Activated CD8-positive, alpha-beta T cell treated with anti-CD3 and anti-CD28 coated beads for 36 hours (primary cell): ENCODE measurements at places on chromosomes 1 and 21.
A peak's percentile ranks its signal among the peaks of the same experiment; 100 is the strongest.

DNA sequence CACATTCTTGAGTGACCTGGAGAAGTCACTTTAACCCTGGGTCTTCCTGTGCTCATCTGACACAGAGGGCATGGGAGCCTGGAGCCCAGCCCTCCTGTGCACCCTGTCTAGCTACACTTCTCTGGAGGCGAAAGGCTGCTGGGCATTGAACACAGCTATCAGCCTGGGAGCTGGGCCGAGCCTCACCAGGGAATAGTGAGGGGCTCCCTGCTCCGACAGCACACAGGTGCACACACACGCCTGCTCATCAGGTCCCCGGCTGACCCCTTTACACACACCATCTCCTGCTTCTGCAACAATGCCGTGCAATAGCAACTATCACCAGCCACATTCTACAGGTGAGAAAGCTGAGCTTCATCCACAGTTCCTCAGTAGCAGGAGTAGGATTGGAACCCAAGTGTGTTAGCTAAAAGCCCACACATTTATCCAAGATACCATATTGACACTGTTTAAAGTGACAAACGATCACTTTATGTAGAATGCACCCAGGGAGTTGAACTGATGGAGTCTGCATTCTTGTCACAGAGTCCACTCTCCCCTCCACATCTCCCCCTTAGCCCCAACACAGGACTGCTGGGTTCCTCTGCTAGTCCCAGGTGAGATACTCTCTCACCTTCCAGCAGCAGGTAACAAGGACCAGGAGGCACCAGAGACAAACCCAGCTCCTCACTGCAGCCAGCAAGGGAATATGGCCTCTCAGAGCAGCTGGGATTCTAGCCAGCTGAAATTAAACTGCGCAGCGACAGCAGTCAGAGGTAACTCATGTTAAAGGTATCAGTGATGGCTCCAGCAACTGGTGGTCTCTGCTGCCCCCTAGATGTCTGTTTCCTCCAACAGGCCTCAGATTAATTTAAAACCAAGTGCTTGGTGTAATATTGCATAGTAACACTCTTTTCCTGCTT, 18.3 kb upstream of the CAPN8 start:
- peak; percentile 81 for DNase-seq

DNA sequence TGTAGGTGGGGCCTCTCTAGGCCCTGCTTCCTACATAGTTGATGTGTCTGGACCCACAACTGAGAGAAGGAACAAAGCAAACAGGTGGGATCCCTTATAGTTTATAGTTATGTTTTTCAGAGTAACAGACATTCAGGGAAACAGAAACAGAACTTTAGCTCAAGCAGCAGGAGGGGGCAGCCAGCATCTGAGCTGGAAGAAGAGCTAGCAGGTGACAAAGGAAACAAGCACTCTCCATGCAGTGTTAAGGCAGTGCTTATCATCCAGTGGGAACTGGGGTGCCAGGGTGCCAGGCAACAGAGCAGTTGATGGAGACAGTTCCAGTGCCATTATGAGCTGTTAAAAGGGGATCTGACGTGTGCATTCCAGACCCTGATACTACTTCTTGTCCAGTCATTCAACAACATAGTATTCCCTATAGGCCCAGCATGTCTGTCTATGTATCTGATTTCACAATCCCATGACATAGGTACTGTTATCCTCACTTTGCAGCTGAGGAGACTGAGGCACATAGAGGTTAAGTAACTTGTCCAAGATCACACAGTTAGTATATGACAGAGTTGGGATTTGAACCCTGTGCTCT, 13.5 kb downstream of the HIVEP3 start:
- DNase-seq = no peak

DNA sequence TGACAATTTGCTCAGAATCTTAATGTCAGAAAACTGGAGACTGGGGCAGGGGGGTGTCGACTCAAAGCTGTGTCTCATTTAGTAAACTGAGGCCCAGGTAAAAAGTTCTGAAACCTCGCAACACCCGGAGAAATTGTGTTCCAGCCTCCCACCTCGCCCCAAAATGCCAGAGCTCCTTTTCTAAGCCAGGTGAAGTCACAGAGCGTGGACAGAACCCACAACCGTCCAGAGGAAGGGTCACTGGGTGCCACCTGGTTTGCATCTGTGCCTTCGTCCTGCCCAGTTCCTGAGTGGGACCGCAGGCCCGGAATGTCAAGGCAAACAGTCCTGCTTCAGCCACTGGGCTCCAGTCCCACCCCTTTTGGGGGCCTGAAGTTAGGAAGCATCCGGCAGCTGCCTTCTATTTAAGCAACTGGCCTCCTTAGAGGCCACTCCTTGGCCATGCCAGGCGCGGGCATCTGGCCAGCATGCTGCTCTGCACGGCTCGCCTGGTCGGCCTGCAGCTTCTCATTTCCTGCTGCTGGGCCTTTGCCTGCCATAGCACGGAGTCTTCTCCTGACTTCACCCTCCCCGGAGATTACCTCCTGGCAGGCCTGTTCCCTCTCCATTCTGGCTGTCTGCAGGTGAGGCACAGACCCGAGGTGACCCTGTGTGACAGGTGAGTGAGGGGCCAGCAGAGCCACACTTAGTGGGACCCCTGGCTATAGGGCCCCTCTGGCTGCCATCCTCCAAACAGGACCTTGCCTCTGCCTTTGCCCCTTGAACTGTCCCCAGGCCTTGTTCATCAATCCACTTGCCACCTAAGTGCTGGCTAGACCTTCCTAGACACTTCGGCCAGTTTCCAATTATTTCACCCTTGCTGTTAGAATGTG, at the start of gene TAS1R1:
TAS1R1 (plus strand) TSS at position 401 of the 872 bp plus-strand sequence; CDS start at position 468, 67 bp downstream.
- no peak for DNase-seq

DNA sequence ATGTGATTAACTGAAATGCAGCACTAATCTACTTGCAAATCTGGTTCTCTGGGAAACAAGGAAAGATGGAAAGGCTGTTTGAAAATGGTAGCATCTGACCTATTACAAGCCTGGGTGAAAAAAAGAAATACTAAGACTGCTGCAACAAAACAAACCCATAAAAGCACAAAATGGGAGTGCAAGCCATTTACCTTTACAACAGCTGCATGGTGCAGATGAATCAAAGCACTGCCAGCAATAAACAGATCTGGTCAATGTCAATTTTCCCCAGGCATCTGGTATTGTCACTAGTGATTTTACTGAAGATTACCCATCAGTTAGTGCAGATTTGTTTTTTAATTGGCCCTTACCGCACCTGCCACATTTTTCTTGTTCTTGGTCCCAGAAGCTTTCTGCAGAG, 1341.7 kb downstream of the PLA2G4A start:
- DNase-seq = no peak

DNA sequence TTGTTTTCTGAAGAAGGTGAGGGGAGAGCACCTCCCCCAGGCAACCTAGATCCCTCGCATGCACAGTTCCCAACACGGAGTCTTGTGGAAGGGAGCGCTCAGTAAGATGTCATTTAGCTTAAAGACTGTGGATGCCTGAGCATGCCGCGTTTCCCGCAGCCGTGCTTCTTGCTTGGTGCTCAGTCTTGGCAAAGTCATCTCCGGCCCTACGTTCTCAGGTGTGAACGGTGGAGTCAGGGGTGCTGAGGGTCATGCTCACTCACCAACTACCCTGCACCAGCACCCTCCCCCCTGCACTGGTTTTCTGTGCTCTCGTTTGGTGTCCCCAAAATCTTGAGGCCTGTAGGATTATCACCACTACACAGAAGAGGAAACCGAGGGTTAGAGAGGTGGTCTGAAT, 202.1 kb downstream of the RHOU start:
- no peak for DNase-seq

DNA sequence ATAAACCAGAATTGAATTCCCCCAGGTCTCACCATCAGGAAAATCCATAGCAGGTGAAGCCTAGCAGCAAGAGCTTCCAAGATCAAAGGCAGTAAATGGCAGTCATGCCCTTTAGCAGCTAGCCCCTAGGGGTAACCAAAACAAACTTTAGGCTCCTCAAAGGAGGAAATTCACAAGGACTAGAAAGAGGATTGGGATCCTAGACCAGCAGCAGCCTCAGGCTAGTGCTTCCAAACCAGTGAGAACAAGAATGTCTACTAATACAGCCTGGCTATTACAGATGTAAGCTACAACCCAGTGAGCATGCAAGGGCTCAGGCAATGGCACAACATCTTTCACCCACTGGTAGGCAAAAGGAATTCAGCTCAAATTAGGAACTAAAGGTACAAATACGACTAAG, 11.1 kb upstream of the RIMKLA start:
- no peak for DNase-seq

GRCh38 chr1:25442178-25442577, 11.5 kb downstream of the MACO1 start:
- DNase-seq = no peak

- no peak for DNase-seq
Measured at GRCh38 chr1:194975913-194976312, 1632.3 kb downstream of the KCNT2 start.

GRCh38 chr1:231986631-231987336, 360.2 kb downstream of the DISC1 start:
- DNase-seq = no peak

DNA sequence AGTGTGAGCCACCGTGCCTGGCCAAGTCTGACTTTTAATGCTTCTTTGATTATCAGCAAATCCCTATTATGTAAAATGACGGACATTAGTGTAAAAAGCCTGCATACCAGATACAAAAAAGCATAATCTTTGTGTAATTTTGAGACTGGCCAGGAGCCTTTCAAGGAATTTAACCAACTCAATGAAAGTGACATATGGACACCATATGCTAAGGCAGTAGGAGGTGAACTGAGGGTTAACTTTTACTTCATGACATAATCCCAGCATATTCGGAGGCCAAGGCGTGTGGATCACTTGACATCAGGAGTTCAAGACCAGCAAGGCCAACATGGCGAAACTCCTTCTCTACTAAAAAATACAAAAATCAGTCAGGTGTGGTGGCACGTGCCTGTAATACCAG, 94.6 kb downstream of the EIF4G3 start:
- no peak for DNase-seq

DNA sequence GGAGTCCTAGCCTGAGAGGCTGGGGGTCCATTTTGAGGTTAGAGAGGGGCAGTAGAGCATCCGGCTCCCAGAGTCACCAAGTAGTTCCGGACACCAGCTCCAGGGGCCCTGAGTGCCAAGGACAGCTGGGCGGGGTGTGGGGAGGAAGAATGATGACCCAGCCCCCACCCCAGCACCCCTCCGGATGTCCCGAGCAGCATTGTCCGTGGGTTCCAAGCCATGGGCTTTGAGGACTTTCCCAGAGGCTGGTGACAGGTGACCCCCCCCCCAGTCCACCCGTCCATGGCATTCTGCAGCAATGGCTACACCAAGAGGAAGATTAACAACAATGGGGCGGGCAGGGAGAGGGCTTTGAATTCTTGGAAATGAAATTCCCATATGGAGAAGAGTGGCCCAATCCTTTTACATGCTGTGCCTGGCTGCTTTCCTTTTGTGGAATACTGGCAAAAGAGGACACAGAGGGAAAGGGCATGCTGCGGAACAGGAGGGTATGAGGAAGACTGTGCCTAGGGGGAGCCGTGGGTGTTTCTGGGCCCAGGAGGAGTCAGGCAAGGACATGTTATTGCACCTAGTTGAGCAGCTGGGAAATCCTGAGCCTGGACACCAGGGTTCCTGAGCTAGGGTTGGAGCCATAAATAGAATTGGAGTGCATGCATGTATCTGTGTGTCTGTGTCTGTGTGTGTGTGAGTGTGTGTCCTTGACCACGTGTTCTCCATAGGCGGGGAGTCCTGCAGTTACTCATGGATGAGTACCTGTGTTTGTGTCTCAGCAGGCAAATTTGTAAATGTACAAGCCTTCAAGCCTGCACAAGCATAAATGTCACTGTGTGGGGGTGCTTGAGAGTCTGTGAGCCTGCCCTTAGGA, 956 bp downstream of the ATP1A2 start:
- DNase-seq = no peak

DNA sequence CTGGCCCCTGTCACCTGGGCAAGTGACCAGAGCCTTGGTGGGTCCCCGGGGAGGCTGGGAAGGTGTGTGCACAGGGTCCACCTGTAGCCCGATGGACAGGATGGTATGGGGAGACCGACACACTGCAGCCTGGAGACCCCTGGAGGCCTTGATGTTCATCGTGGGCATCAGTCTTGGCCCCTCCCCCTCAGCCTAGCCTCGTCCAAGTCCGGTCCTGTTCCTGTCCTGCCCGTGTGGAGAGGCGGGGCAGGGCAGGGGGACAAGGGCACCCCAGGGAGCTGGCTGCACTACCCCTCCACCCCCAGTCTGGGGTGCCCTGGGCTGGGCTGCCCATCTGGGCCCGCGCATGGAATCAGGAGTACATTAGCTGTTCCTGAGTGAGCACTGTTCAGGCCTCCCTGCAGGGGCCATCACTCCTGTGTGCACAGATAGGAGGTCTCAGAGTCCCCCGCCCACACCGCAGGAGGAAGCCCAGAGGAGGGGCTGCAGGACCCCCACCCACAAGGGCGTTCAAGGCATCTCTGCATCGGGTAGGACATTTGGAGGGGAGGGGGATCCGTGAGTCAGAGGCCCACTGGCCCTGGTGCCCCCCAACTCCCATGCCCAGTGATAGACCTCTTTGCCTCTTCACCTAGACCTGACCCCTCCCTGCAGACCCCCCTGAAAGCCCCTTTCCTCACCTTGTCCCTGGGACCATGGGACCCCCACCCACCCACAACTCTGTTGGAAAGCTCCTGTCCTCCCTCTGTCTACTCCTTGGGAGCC, 63.2 kb downstream of the WNT9A start:
- no peak for DNase-seq

GRCh38 chr1:229619002-229619401, 6.9 kb downstream of the TAF5L start:
- no peak for DNase-seq

- DNase-seq = peak; percentile 35
Measured at GRCh38 chr1:21344750-21345443, 54.6 kb upstream of the ECE1 start.

GRCh38 chr1:66712839-66713238, 39.4 kb upstream of the DYNLT5 start:
- DNase-seq = no peak

GRCh38 chr1:99456536-99456935, 189.4 kb upstream of the PALMD start:
- DNase-seq = no peak

DNA sequence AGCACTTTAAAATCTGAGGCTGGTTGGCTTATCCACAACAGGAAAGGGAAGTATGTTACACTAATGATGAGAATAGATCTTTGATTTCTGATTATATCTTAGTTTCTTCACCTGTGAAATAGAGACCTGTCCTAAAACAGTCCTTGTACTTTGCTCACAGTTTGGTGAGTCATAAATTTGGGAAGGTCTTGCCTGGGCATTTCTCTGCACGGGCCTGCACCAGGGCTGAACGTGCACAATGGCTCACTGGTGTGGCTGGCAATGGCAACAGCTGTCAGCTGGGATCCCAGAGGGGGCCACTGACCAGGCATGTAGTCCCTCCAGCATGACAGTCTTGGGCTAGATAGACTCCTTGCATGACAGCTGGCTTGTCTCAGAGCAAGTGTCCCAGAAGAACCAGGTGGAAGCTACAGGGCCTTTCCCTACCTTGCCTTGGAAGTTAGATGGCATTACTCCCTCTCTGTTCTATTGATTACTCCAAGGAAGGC, 367.4 kb downstream of the DISC1 start:
- no peak for DNase-seq

DNA sequence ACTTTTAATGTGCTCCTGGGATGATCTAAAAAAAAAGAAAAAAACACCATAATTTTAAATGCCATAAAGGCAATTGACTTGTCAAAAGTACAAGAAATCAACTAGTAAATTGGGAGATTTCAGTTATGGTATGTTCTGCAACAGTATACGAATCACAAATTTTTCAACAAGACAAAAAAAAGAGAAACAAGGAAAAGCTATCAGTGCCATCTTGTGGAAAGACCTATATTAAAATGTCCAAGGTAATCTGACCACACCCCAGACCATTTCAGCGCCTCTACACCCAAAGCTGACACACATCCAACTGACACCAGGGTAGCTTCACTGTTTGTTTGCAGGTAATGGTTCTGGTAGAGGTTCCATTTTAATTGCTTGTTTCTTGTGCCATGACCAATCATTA, 5.0 kb upstream of the DUSP23 start:
- DNase-seq = no peak
